Stimulated activated CD8-positive, alpha-beta memory T cell treated with anti-CD3 and anti-CD28 coated beads, Interleukin-12 subunit alpha, Interleukin-12 subunit beta, amount 100 ng/mL, for 1 hour (primary cell): ENCODE measurements at places on chromosomes 5 and 9.

- no peak for DNase-seq
Observed at GRCh38 chr9:19223724-19224123, 6.8 kb upstream of the DENND4C start.

- no peak for DNase-seq
Observed at GRCh38 chr5:97986069-97986468, 787.4 kb upstream of the RGMB start.

GRCh38 chr9:89358985-89359384 is 40.7 kb downstream of the SECISBP2 start:
- no peak for DNase-seq

DNA sequence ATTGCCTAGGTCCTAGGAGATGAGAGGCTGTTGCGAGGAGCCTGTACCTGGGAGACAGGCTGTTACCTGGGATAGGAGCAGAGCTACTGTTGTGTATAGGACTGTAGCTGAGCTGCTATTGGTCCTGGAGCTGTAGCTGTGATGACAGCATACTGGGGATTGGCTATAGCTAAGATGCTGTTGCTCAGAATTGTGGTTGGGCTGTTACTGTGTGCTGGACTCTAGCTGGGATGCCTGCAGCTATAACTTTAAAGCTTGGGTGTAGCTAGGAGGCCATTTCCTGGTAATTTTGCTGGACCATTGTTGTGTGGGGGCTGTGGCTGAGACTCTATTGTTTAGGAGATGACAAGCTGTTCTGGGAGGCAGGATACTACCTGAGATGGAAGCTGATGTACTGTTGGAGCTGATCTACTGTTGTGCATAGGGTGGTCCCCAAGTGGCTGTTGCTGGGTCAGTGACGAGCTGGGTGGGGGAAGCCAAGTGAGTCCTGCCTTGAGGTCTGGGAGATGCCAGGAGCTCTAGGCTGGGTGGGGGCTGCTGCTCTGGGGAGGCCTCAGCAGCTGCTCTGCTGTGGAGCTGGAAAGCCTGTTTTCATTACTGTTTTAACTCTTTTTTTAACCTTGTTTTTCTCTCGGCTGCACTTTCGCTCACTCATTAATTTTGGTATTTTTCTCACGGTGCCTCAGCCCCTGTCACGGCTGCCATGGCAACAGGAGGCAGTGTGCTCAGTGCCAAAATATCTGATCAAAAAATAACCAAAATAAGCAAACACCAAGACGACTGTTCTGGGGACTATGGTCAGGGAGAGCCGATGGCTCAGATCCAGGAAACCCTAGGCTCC is 3.0 kb upstream of the PCDH1 start:
- DNase-seq: no peak

GRCh38 chr9:107484117-107484723 is 5.3 kb downstream of the KLF4 start:
- DNase-seq: no peak

- no peak for DNase-seq
Observed at GRCh38 chr9:35659340-35659739, 1.2 kb downstream of the CCDC107 start.

- no peak for DNase-seq
Observed at GRCh38 chr5:4375640-4376039, 764.5 kb upstream of the ADAMTS16 start.

GRCh38 chr5:83687124-83687619 is 33.5 kb downstream of the HAPLN1 start:
- no peak for DNase-seq

DNA sequence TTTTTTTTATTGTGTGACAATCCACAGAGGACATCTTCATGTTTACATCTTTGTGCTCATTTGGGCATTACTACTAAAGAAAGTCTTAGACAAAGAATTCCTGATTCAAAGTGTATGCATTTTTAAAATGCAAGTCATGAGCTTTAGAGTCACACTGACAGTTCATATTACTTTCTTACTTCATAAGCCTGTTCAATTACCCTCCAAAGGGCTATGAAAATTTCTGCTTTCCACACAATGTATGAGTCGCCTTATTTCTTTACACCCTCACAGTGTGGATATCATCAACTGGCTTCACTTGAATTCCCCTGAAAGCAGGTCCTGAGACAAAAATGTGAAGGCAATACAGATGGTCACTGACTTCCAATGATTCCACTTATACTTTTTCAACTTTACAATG is 280.4 kb upstream of the PTGER4 start:
- DNase-seq: no peak

GRCh38 chr9:128733256-128733655 is 9.3 kb upstream of the ZDHHC12 start:
- DNase-seq: no peak

- no peak for DNase-seq
Observed at GRCh38 chr9:128108269-128109049, 19.1 kb downstream of the PTGES2 start.

DNA sequence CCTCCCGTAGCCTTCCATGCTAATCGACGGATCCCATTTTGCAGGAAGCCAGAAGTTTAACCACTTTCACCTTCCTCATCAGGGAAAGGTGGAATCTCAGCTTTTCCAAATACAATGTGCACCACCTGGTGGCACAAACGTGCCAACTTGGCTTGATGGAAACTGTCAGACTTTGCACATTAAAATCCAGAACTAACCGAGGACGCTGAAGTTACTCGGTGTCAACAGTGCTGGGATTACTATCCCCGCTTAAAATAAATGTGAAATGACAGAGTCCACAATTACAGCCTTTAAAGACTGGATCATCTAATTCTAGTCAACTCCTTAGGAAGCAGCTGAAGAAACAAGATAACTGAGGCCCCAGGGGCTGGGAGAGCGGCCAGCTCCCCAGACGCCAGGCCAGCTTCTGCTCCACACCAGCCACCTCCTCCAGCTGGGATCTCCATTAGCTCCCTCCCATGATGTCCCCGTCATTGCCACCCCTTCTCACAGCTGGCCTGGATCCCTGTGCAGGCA is 50.1 kb upstream of the RETREG1 start:
- peak; percentile 4 for DNase-seq

GRCh38 chr5:31954091-31954490 is 220.0 kb downstream of the GOLPH3 start:
- DNase-seq: no peak

DNA sequence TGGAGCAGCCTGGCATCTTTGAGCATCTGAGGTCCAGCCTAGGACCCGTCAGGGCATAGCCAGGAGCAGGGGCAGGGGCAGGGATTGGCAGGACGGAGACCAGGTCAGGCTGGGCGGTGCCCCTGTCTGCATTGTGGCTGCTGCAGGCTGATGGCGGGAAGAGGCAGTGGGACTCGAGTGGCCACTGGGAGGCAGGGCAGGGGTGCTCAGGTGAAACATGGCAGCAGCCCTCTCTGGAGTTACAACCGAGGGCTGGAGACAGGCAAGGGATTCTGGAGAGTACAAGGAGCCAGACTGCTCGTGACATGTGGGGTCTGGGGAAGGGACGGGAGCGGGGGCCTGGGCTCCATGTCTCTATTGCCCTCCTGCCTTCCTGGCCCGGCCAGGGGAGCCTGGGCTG is 97.4 kb upstream of the RAPGEF1 start:
- DNase-seq: no peak
